ENCODE measurements at places on chromosomes 5 and 9.

DNA sequence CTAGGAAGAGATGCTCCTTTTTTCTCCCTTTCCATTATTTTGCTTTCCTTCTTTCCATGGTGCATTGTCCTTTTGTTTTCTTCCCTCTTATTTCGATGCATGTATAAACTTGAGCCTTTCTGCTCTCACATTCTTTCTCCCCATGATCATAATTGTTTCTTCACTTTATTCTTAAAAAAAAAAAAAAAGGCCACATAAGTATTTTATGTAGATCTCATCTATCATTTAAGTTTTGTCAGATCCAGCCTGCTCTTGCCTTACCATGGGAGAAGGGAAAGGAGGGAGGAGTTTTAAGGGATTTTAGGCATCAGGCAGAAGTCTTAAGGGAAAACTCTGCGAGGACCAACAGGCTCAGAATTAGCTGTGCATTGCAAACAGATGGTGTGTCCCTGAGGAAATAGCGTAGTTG lies 11.1 kb downstream of the TGFBR1 start:
- peak; percentile 38 for DNase-seq

GRCh38 chr9:120937596-120937995 lies 11.0 kb upstream of the TRAF1 start:
- peak; percentile 57 for DNase-seq

DNA sequence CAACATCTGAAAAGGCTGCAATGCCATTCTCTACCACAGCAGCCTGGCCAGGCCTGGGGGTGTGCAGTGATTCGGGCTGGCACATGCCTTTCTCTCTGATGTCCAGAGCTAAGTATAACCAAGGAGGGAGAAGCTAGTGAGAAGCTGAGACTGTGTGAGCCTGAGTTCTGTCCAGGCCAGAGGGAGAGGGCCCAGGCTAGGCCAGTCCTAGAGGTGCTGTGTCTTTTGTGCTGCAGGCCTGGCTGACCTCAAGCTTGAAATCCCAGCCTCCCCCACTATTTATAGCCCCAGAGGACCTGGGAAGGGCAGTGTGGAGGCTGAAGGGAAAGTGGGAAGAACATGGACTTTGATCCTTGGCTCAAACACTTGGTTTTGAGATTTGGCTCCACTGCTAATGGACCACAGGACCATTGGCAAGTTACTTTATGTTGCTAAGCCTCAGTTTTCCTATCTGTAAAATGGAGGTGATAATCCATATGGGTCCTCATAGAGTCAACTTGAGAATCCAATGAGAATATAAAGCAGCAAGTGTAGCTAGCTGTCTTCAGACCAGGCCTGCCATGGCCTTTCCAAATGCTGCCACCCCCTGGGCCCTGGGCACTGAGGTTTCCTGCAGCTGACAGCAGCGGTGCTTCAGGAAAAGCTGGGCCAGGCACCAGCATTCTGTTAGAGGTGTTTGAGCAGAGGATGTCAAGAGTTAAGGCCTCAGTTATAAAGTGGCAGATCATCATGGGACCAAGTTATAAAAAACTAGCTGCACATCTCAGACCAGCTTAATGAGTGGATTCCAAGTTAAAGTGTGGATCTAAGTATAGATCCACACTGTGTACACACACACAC lies 21.1 kb downstream of the BNIP1 start:
- no peak for DNase-seq

DNA sequence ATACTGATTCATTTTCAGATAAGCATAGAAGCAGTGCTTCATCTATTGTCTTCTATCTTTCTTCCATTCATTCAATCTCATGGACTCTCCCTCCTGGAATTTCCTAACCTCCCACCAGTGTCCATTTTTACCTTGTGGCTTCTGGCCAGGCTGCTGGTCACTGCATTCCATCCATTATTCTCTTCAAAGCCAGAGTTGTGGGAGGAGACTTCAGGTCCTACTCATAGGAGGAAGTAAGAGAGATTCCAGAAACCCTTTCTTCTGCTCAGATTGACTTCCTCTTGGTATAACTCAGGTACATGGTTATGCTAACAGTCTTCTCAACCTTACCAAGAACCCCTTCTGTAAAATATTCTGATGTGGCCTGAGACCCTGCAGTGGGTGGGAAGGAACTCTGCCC lies 153.3 kb upstream of the SLC12A2 start:
- DNase-seq, result peak; percentile 35

DNA sequence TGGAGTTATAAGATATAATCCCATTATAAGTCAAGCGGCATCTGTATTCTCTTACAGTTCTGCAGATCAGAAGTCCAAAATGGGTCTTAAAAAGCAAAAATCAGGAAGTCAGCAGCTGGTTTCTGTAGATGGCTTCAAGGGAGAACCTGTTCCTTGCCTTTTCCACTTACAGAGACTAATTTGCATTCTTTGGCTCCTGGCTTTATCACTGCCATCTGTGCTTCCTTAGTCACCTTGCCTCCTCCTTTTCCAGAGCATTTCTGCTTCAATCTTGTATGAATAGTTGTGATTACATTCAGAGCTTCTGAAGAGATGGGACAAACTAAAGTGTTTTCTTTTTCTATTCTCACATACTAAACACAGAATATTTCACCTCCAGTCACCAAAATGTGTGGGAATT lies 647.3 kb upstream of the GRAMD2B start:
- no peak for DNase-seq

GRCh38 chr9:37341704-37342103 lies 80.8 kb upstream of the GRHPR start:
- no peak for DNase-seq

GRCh38 chr5:32017692-32018367 lies 156.3 kb downstream of the GOLPH3 start:
- DNase-seq, result peak; percentile 53

GRCh38 chr5:61619777-61620518 lies 287.9 kb downstream of the ZSWIM6 start:
- DNase-seq, result no peak

DNA sequence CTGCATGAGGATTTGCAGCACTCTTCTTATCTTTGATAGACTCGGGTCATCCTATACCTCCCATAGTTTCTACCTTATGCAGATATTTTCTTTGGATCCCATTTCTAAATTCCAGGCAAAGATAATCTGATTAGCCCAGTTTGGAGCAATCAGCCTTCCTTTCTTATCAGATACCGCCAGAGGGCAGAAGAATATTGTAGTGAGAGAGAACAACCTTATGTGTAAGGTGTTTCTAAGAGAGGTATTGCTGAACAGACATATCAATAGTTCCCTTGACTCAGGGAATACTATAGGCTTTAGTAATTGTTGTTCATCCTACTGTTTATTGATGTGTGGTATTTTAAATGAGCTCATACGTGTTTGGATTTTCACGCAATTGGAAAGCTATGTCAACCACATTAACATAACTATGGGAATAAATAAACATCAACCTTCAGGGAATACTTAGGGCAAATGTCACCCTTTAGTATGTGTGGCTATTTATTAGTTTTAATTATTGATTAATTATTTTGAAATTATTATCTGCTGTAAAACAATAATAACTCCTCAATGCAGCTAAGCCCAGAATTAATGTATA lies 1435.2 kb upstream of the CDH9 start:
- peak; percentile 9 for DNase-seq

GRCh38 chr5:178232124-178232919 lies at the start of gene PHYKPL:
PHYKPL (minus strand) TSS chr5:178232802; CDS start chr5:178232550, 252 bp downstream.
- peak; percentile 74 for DNase-seq

DNA sequence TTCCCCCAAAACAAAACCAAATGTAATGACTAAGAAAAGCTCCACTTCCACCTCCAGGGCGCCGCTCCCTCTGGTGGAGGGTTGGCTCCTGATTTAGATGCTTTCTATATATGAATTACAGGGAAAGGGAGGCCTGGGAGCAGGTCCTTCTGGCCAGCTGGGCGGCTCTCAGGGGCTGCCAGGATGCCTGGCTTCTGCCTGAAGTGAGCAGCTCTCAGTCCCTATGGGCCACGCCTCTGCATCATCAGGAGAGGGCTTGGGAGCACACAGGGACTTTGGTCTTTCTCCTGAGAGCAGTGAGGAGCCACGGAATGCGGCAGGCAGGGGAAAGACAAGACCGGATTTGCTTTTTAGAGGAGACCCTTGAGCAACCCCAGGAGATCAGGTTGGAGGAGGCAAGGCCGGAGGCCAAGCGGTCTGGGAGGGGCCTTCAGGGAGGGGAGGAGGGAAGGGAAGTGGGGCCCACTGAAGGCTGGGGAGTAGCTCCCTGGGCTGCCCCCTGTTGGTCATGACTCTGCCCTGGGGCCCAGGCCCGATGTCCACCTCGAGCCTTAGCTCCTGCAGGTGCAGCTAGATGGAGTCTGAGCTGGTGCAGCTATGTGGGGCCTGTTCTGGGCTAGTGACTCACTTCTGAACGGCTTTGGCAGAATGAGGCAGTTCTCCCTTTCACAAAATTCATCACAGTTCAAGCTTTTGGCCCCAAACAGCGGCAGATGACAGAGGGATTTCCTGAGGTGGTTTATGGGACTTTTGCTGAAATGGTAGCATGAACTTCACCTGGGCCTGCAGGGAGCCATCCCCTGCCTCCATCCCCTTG lies 11.3 kb upstream of the GRHPR start:
- no peak for DNase-seq

DNA sequence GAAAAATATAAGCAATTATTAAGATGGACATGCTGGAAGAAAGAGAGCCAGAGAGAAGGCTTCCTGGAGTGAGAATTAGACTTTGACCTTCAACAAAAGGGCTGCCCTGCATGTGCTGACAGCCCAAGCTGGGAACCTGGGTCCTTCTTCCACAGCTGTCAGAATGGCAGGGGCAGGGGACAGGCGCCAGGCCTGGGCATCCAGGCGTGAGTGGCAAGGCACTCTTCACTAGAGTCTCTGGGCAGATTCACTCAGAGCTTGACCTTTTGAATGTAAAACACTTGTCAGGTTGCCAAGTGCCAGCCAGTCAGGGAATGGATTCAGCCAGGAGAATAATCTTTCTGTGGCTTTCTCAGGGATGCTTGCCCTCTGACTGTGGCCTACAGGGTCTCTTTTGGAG lies 119.1 kb upstream of the CLINT1 start:
- DNase-seq, result no peak
